ENCODE measurements at places on chromosomes 5 and 9. TPM values are rescaled to one million over a fixed set of nuclear protein-coding genes. Genes with fewer than 3 reads are reported as not detected.

Gene OTULINL
- 16.7 TPM for total RNA-seq

Gene IL3
- total RNA-seq: not detected

Gene CTSV
- 0.22 TPM for total RNA-seq

Gene MYORG
- 10.1 TPM for total RNA-seq

Gene SOHLH1
- not detected for total RNA-seq

Gene SLC4A9
- 0.22 TPM for total RNA-seq

Gene CDX1
- total RNA-seq: 0.35 TPM

Gene OR1K1
- total RNA-seq: not detected
